GM13977 (cell line): ENCODE measurements at places on chromosomes 1 and 21.

- DNase-seq: no peak
These were observed 12.6 kb downstream of the PIGP start for GRCh38 chr21:37060296-37060695.

DNA sequence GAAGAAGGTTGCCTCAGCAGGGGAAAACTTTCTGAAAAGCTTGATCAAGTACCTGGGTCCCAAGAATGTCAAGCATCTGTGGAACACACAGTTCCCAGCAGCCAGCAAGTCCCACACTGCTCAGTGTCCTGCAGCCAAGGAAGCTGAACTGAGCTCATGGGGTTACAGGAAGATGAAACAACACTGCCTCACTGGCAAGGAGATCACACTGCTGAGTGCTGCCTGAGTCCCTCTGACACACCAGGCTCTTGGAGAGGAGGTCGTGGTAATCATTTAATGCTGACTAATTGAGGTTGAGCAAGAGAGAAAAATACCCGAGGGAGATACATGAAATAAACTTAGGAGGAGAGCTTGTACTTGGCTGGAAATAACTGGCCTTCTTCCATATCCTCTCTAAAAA lies 75.2 kb downstream of the MPZL1 start:
- no peak for DNase-seq

GRCh38 chr1:245589316-245589715 lies 434.5 kb downstream of the KIF26B start:
- DNase-seq: no peak

- DNase-seq: no peak
These were observed 12.3 kb downstream of the KAZN start for GRCh38 chr1:14610761-14611160.

- no peak for DNase-seq
These were observed 10.5 kb downstream of the PCSK9 start for GRCh38 chr1:55049914-55050278.

GRCh38 chr1:168008595-168008994 lies 71.7 kb upstream of the MPC2 start:
- no peak for DNase-seq

DNA sequence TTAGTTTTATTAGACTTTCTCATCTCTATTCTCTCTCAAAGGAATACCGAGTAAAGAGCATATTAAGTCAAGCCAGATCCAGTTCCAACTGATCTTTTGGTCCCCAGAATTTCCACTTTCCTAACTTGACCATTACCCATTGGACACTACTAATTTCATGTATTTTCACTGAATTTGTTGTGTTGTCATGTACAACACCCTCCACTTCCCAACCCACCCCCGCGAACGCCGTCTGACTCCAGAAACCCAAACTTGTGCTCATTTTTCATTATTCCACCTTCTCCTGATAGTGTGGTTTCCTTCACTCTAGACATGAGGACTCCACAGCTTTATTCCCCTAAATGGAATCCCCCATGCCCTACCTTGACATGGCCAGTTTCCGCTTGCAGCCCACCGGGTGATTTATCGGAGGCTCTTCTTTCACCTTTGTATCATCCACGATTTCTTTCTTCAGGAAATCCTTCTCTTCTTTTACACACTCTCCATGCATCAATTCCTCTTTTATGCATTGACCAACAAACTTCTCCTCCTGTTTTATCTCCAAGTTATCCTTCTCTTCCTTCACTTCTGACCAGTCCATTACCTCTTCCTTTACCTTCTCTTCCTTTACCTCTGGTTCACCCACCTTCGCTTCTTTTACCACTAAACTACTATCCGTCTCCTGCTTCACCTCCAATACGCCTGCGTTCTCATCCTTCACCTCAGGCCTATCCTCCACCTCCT lies 805 bp downstream of the ZNHIT6 start:
- no peak for DNase-seq

DNA sequence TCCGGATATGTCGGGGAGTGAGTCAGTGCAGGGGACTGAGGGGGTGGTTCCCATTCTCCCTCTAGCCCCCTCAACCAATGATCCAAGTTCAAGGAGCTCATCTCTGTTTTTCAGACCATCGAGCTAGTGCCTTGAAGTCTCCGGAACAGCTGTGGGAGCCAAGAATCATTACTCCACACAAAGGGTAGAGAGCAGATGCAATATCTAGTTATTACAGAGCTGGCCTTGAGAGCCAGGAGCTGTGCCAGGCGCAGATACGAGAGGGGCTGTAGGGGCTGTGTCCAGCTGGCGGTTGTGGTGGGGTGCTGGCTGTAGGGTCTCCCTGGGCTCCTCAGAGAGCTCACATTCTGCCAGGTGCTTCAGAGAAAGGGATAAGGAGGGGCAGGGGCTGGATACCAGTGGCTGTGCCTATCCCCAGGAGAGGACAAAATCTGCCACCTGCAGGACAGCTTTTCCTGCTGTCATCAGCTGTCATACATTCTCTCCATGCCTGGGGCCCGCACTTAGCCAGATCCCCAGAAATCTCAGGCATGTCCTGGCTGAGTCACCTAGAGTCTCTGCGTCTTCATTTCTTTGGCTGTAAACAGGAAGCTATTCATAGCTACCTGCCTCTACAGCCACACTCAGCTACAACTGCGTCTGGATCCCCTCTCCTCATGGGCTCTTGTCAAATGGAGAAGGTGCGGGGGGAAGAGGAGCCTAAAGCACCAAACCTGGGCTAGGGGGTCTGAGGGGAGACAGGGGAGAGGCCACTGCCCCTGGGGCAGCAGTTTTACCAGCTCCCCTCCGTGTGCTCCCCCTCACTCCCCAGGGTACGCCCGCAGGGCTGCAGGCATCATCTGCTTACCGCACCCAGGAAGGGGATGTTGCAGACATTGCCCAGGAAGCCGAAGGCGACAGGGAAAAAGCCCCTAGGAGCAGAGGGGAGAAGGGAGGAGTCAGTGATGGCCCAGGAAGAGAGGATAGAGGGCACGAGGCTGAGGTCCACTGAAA lies 2.4 kb upstream of the KISS1 start:
- no peak for DNase-seq

DNA sequence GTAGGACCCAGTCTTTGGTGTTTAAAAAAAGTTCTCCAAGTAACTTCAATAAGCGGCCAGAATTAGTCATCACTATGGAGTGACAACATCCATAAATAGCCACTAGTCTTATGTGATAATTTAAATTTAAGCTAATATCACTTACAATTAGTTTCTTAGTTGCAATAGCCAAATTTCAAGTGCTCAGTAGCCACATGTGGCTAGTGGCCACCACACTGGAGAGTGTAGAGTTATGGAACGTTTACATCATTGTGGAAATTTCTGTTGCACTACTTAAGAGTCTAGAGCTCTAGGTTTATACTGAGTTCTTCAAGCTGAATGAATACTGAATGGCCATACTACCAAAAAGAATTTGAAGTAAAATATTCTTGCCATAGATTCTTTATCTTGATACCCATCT lies 121.1 kb downstream of the RUNX1 start:
- DNase-seq: no peak

DNA sequence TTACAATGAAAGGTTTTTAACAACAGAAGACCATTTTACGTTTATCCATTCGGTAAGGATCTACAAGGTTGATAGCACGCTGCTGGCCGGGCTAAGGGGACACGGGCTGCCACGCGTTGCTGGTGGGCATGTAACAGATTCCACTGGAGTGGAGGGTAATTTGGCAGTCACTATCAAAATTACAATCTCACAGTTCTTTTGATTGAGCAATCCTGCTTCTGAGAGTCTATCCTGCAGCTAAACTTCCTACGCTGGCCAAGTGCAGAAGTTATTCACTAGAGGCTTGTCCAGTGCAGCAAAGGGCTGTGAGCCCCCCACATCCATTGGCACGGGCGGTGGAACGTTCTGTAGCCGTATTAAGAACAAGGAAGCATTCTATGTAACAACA lies 61.8 kb downstream of the DISP3 start:
- DNase-seq: no peak

GRCh38 chr1:94396356-94397010 lies 21.7 kb upstream of the ABCD3 start:
- DNase-seq: no peak

DNA sequence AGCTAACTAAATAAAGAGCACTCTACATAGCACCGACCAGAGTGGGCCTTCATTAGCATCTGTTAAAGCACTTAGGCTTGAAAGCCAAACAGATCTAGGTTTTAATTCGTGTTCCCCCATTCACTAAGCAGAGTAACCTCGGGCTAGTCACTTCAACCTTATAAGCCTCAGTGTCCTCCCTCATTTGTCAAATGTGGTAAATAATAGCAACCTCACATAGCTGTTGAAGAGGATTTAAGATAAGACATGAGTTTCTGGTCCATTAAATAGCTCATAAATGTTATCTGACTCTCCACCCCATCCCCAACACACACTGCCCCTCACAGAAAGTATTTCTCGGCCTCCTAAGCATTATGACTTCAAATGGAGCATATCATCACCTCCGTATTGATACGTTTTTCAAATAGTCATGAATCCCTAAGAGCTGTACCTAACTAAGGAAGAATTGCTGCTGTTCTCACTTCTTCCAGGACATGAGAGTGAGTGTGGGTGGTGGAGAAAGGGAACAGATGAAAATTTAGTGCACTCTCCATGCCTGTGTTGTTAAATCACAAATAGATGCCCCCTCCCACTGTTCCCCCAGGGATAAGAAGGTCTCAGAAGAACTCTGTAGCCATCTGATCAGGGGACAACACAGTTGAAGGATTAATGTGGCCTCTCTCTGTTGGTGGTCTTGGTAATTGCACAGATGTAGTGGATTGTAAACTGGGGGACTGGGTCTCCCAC lies 47.6 kb downstream of the PLPP3 start:
- no peak for DNase-seq

- no peak for DNase-seq
These were observed 26.4 kb upstream of the DARS2 start for GRCh38 chr1:173798078-173798477.
